ENCODE measurements at places on chromosomes 2 and 18. TPM values are rescaled to one million over a fixed set of nuclear protein-coding genes. Genes with fewer than 3 reads are reported as not detected.

GRCh38 chr18:70256184-70256583 is 32.7 kb upstream of the SOCS6 start:
- no peak overlapping the region for H3K27ac ChIP-seq
- no peak for DNase-seq
- H3K4me1 ChIP-seq = no peaks in the 10 kb centered on the region
- H3K36me3 ChIP-seq = no peaks in the 10 kb centered on the region

KCNS3 gene
- total RNA-seq = 7.2 TPM

DNA sequence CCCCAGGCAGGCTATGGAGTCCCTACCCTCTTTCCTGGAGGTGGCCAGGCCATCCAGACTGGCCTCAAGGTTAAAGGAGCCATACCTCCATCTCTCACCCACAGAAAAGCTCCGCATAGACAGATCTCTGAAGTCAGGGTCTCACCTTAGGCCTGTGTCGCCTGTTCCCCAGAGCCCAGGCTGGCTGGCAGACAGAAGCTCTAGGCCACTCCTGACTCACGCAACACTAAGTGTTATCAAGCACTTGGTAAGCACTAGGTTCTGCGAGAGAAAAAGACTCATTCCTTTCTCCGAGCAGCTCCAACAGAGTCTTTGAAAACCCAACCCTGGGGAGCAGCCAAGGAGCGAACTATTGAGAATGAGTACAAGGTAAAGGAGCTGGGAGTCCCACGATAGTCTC is 6.1 kb downstream of the SMAD7 start:
- H3K27me3 ChIP-seq = no peaks in the 10 kb centered on the region
- H3K4me3 ChIP-seq = peak overlapping the region; percentile 59
- H3K27ac ChIP-seq = no peak overlapping the region
- H3K4me1 ChIP-seq = peaks cover 12% of the 10 kb centered on the region
- DNase-seq = no peak

DNA sequence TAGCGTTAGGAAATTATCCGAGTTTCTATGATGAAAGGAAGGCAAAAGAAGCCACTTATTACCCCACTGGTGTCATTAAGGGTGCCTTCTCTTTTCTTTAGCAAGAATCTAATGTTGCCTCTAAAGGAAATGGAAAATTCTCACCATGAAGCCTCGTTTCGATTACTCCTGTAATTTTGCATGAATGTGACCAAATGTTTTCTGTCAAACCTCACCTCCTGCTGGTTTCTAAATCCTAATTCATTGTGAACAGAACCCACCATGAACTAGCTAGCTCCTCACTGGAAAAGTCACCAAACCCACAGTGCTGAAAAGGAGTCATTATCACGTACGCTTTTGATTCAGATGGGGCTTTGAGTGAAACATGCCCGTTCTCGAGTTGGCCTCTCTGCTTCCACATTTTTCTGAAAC is 119.9 kb downstream of the COPS8 start:
- no peak overlapping the region for H3K27ac ChIP-seq
- peaks cover 1% of the 10 kb centered on the region for H3K36me3 ChIP-seq
- H3K4me1 ChIP-seq = peaks cover 12% of the 10 kb centered on the region
- no peak for DNase-seq

- H3K27ac ChIP-seq = no peak overlapping the region
- no peaks in the 10 kb centered on the region for H3K27me3 ChIP-seq
- peak overlapping the region; percentile 82 for H3K4me3 ChIP-seq
- DNase-seq = no peak
- H3K36me3 ChIP-seq = peaks cover 47% of the 10 kb centered on the region
- peaks cover 4% of the 10 kb centered on the region for H3K4me1 ChIP-seq
Measured at GRCh38 chr2:61178603-61179545, 16.9 kb downstream of the C2orf74 start.

All from H9 (cell line).